NCI-H187 (cell line): ENCODE measurements at places on chromosomes 7 and 10.

- DNase-seq: no peak
Measured at GRCh38 chr7:44849885-44850544, 2.1 kb upstream of the H2AZ2 start.

- DNase-seq: no peak
Measured at GRCh38 chr7:17934094-17934493, 6.2 kb downstream of the SNX13 start.

GRCh38 chr10:130927157-130927556 lies 384.4 kb downstream of the TCERG1L start:
- DNase-seq: no peak

GRCh38 chr10:21740989-21741388 lies 207.0 kb downstream of the MLLT10 start:
- no peak for DNase-seq

GRCh38 chr7:31488562-31489203 lies 25.2 kb upstream of the ITPRID1 start:
- peak; percentile 13 for DNase-seq

GRCh38 chr10:123449234-123449962 lies 216.8 kb upstream of the GPR26 start:
- no peak for DNase-seq

- DNase-seq: no peak
Measured at GRCh38 chr10:123269017-123269552, 114.9 kb downstream of the BUB3 start.
